ENCODE measurements at places on chromosomes 6 and 20.

GRCh38 chr6:110681543-110682459 lies 133.5 kb downstream of the CDK19 start:
- DNase-seq, result no peak

DNA sequence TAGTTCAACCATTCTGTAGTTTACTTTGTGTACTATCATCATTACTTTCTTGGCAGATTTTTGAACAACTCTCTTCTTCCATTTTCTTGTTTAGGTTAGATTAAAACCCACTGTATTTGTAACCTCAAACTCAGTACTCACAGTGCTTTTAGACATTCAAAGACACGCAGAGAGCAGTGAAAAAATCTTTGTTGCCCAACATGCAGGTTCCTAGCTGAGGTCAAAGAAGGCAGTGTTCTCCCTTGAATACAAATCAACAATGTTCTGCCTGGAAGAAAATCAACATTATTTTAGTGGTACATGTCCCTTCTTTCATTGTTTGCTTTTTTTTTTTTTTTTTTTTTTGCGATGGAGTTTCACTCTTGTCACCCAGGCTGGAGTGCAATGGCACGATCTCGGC lies 11.2 kb downstream of the CYB5R4 start:
- no peak for DNase-seq

DNA sequence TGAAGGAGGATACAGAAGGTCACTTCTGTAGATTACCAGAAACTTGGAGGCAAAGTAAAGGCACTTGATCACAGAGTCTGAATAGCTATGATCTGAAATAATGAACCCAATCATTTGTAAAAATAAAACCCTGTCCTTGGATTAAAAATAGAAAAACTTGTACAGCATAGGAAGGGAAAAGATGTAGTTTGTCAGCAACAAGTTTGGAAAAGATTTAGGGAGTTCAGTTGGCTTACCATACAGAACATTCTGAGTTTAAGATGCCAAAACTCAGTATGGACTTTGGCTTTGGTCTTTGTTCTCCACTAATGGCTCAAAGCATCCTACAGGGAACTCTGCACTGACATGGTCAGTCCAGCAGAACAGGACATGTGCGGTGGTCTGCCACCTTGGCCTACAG lies 240.6 kb downstream of the BCKDHB start:
- DNase-seq, result no peak

DNA sequence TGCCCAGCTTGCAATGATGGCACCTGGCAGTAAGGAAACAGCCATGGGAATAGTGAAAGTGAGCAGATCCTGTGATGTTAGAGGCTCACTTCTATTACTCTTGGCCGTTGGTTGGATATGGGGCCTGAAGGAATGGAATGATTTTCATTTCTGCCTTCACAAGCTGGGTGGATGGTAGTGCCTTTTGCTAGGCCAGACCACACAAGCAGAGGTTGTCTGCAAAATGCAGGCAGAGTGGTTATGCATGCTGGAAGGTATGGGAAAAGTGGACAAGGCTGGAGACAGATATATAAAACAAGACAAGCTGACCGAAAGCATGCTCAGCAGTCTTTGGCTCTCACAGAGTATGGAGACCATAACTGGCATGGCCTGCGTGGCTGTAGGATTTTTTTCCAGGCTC lies 50.7 kb upstream of the ERVFRD-1 start:
- no peak for DNase-seq

DNA sequence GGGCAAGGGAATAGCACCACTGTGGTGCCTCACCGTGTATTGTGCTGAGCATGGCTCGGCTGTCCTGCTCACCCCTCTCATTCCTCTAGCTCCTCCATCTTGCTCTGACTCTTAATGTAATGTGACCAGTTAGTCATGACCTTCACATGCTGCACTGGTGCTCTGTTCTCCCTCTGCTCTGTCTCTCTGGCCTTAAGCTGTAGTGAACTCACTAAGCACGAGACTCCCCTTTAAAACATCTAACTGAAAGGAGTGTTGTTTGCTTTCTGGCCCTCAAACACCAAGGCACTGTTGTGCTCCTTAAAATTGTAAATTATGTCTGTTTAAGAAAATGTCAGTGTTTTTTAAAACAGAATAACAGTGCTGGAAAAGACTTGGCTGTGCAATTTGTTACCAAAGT lies 140.4 kb downstream of the HDGFL1 start:
- DNase-seq, result no peak

DNA sequence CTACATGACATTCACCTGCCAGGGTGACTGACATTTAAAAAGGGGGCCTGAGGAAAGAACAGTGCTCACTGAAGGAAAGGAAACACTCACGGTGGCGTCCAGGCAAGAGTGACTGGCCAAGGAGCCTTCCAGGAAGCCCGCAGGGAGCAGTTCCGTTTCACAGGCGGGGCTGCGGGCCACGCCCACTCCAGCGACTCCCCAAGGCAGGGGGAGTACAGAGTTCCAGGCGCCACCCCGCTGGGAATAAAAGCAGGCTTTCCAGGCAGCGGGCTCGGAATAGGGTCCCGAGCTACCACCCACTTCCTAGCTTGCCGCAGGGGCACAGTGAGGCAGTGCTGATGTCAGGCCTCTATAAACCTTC lies 34.2 kb downstream of the PKIG start:
- no peak for DNase-seq

DNA sequence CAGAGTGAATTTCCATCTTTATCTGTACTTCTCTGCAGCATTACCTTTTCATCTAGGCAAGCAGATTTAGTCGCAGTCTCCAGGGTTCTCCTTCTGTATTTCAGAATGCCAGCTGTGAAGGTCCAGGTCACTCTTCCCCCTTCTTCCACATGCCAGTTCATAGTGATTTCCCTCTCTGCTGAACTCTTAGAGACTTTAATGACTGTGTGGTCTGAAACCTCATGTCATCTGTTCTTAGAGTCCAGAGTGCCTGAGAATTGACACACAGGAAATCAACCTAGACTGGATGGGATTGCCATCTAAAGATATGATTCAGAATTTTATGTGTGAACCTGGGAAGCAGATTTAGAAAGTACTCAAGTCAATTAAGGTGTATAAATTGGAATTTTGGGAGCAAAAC lies 248.1 kb downstream of the TPBG start:
- DNase-seq, result no peak

DNA sequence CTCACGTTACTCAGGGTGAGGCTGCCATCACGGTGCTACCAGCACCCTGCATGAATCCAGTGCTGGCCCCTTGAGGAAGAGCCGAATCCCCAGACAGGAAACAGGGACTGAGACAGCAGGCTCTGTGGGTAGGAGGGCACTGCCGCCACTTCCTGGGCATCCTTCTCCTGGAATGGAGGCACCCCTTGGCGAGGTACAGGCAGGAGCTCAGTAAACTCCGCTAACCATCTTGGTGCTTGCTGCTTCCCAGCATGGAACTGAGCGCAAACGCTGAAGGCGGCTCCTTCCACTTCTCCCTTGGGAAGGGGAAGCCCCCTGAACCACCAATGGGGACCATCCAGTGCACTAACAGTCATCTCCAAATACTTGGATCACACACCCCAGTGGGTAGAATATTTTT lies 13.5 kb upstream of the CCDC167 start:
- DNase-seq, result no peak

DNA sequence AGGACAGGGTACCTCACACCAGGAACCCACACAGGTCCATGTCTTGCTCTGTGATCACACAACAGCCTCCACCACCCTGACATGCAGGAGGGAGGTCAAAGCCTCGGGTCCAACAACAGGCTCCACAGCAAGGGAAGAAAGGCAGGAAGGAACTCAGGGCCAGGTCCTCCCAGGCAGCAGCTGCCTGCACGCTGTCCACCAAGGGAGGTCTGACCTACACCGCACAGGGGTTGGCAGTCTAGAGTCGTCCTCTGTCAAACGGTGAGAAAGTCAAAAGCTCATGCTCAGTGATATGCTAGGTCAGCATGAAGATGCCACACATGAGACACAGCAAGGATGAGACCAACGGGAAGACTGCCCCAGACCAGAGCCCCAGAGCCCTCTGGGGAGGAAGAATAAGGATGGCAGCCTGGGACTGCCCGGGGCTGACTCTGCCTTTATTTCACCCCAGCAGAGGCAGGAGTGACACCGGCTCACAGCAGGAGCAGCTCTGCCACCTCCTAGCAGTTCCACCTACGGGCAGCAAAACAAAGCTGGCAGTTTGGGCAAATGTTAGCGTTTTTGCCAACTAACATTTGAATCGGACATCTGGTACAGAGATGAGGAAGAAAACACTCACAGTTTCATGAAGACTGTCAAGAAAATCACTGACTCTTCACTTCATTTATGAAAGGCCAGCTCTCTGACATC lies 8.5 kb downstream of the GMEB2 start:
- no peak for DNase-seq

DNA sequence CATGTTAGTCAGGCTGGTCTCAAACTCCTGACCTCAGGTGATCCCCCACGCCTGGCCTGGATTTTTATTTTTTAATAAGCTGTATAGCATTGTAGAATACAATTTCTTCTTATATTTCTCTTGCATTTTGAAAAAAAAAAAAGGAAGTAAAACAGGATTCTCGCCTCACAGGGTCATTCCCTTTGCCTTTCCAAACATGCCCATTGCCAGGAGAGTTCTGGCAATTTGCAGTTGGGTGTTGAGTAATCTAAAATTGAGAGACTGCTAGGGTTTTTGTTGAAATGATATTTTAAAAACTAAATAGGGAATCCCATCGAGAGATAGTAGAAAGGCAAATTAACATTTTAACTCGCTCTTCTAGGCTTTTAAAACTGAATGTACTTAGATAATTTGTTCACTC lies 196.1 kb downstream of the JARID2 start:
- DNase-seq, result no peak

- DNase-seq, result no peak
These were observed 6.3 kb upstream of the APMAP start for GRCh38 chr20:24998631-24999445.

GRCh38 chr6:156336089-156336488 lies 441.1 kb upstream of the ARID1B start:
- no peak for DNase-seq

- DNase-seq, result no peak
These were observed 73.9 kb downstream of the PLCB1 start for GRCh38 chr20:8205996-8206395.

GRCh38 chr6:100217225-100218012 lies 223.4 kb upstream of the MCHR2 start:
- DNase-seq, result peak; percentile 74

DNA sequence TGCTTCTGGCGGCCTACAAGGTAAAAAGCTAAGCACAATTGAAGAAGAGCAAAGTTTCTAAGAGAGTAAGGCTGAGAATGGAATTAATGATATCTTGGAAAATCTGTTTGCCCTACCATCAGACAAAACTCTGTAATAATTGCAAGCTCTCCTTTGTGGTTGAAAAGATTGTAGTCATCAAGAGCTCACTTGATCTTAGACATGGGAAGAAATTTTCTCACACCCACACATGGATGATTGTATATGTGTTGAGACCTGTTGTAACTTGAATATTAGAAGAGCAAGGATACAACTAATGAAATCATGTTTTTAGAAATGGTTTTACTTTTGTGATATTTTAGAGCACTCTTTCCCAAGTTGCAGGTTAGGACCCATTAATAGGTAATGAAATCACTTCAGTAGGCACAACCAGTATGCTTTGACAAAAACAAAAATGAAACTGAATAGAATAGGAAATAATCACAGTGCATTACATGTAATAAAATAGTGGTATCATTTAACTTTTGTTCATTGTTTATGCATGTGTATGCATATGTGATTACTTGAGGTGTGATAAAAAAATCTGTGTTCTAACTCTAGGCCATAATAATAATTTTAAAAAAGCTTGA lies 14.0 kb downstream of the DCBLD1 start:
- DNase-seq, result no peak

DNA sequence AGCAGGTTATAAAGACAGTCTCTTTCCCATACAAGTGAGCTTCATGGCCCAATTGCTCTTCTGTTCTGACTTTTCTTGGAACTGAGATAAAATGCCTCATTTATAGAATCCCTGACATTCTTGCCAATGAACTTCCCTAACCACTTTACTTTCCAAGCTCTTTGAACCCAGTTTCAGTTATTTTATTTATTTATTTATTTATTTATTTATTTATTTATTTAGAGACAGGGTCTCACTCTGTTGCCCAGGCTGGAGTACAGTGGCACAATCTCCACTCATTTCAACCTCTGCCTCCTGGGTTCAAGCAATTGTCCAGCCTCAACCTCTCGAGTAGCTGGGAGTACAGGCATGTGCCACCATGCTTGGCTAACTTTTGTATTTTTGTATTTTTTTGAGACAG lies 138.5 kb upstream of the ZNF184 start:
- DNase-seq, result no peak

GRCh38 chr6:25548451-25548850 lies 103.6 kb upstream of the SCGN start:
- DNase-seq, result no peak

GRCh38 chr6:3813150-3813780 lies 35.9 kb upstream of the FAM50B start:
- DNase-seq, result no peak

GRCh38 chr6:14165091-14165490 lies 47.5 kb downstream of the CD83 start:
- peak; percentile 39 for DNase-seq

DNA sequence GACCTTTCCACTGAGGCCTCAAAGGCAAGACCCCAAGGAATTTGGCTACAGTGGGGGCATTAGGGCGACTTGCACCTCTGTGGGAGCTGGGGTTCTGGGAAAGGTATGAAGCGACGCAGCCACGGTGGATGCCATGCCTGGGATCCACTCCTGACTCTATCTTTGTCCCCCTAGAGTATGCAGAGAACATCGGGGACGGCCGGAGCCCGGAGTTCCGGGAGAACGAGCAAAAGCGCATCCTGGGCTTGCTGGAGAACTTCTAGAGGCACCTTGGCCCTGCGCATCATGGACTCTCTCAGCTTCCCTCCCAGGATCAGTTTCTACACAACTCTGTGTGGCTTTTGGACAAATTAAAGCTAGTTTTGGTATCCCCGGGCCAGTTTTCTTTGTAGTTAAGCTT lies 31.2 kb upstream of the VSTM2L start:
- DNase-seq, result no peak

GRCh38 chr6:89134723-89135122 lies 11.1 kb upstream of the PM20D2 start:
- no peak for DNase-seq

GRCh38 chr6:1498491-1499113 lies 109.2 kb downstream of the FOXF2 start:
- DNase-seq, result no peak

DNA sequence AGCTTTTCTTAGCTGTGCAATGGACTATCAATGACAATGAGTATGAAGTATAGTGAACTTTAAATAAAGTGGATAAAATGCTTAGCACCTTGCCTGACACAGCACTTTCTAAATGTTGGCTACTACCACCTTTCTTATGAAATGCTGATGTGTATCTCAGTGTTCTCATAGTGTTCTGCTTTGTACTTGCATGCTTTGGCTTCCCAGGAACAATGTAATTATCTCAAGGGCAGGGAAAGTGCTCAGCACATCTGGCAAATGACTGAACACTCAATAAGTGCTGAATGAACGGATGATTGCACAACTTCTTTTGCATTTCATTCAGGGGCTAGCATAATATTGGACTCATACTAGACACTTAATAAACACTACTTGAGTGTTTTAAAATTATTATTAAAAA lies 28.2 kb upstream of the NOX3 start:
- DNase-seq, result peak; percentile 71

- DNase-seq, result no peak
These were observed 19.4 kb downstream of the PTPRK start for GRCh38 chr6:128500749-128501600.

- DNase-seq, result no peak
These were observed 12.5 kb downstream of the PRDM1 start for GRCh38 chr6:106098383-106099234.

GRCh38 chr20:54112221-54112884 lies 42.0 kb upstream of the BCAS1 start:
- DNase-seq, result no peak

All from fibroblast of skin of left biceps (primary cell).